ENCODE measurements at places on chromosomes 4 and X.

DNA sequence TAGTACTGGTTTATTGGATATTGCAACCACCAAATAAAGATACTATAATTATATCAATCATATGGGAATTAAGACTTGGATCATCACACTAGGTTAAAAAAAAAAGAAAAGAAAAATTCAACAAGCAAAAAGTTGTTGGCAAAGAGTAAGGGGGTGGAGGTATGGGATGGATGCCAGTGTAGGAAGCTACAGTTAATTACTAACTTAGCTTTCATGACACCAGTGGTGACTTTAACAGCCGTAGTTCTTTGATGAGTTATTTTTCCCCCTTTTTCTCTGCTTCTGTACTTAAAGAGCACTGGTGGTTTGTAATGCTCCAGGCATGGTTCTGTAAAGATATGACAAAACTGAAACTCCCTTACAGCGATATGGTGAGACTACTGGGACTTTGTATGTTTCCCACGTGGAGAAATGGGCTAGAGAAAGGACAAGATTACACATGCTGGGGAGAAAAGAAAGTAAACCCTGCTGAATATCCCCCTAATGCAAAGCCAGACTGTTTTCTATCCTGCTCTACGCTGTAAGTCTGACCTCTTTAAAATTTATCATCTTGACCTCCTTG is 210.8 kb downstream of the SPOCK3 start:
- no peak for DNase-seq

DNA sequence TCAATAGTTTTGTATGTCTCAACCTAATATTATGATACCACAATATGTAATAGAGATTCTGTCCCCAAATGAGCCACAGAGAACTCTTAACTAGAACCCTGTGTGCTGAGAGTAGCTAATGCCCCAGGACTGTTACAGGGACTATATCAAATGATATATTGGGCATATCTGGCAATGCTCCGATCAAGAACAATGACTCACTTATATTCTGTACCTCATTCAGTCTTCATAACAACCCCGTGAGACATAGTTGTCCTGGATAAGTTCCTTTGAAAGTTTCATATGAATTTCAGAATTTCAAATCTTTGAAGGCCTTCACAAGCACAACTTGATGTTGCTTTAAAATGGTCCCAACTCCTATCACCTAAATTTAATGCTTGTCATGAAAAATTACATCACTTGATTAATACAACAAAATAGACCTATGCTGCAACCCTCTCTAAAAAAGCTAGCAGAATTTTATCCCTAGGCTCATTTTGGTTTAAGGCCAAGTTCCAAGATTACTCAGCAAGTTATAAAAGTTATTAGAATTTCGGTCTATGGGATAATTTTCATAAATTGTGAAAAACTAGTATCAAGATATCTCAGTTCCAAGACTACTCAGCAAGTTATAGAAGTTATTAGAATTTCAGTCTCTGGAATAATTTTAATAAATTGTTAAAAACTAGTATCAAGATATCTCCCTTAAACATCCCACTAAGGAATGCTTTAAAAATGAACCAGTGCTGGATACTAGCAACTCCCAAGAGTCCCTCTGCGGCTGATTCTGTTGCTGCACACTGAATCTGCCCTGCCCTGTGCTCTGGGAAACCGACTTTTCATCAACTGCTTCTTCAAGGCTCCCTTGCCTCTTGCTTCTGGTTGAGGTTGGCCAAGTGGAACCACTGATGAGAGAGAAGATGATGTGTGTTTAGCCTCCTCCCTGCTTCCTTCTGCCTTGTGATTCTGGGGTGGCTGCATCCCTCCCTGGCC is 6.0 kb upstream of the ANXA3 start:
- DNase-seq: no peak

GRCh38 chr4:46425775-46426400 is 36.0 kb upstream of the GABRA2 start:
- DNase-seq: no peak

DNA sequence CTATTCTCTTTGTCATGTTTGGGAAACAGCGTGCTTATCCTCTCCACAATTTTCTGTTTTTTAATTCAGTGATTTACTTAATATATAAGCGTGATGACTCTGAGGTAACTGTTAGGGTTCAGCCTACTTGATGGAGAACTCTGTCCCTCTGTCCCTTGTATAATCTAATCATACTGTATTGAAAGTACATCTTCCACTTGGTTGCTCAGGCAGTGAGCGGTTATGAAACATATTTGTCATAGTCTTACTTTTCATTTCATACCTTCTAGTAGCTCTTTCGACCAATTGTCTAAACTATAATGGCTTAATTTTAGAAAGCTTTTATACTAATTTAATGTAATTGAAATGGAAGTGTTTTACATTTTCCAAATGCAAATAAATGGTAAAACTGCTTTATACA is 469.0 kb downstream of the TLL1 start:
- no peak for DNase-seq

DNA sequence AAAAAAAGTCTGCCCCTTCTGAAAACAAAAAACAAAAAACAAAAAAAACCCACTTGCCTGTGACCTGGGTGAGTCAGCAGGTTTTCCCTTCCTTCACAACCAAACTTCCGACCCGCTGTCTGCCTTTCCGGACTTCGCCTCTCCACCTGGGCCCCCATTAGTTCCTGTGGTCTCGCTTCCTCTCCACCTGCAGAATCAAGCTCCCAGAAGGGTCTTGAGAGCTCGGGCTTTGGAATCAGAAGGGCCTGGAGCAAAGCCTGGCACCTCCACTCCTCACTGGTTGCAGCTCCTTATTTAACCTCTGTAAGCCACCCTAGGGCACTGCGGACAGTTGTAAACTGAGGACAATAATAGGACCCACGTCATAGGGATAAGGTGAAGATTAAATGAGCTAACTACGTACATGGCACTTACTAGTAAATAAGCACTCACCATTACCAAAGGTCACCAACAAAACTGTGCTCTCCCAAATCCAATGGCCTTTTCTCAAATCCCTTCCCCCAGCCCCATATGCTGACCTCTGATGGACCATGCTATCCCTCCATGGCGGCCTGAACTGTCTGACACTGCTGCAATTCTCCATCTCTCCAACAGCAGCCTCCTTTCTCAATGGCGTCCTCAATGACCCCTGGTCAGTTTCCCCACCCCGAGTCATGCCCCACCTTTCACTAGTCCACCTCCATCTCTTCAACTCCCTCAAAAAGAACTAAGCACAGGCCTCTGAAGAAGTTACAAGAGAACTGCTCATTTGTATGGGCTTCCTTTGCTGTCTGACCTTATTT is 64.2 kb downstream of the IRF2 start:
- no peak for DNase-seq

DNA sequence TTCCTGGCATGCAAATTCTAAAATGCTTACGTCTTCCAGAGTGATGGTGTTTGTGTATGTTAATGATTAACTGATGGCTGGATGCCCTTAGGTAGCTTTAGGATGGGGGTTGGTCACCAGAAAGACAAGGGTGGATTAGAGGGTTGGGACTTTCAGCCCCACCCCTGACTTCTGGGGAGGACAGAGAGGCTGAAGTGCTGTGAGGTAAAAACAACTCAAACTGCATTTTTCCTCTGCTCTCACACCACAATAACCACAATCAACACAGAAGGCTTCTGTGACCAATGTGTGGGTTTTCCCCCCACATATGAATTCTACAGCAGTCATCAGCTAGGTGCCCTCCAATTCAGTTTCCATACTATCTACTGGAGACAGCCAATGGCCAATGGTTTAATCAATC is 18.7 kb upstream of the DDIT4L start:
- no peak for DNase-seq

- DNase-seq: peak; percentile 31
These were observed 62.8 kb downstream of the FAM9B start for GRCh38 chrX:8971116-8971515.

DNA sequence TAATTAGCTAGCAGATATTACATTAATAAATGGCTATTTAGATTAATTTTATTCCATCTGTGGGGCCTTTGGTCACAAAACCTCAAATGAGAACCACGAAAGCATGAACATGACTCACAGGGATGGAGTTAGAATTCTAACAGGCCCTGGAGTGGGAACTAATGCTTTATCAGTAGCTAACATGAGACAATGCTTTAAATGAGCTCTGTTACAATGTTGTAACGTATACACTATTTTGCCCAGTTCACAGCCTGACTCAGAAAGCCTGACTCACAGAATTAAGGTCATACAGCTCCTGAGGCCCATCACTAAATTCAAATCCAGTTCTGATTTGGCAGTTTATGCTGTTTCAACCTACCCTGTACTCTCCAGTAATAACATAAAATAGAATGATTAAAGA is 23.2 kb downstream of the VEGFC start:
- peak; percentile 79 for DNase-seq

- DNase-seq: no peak
These were observed 382.2 kb upstream of the IGFBP7 start for GRCh38 chr4:57492251-57492878.

DNA sequence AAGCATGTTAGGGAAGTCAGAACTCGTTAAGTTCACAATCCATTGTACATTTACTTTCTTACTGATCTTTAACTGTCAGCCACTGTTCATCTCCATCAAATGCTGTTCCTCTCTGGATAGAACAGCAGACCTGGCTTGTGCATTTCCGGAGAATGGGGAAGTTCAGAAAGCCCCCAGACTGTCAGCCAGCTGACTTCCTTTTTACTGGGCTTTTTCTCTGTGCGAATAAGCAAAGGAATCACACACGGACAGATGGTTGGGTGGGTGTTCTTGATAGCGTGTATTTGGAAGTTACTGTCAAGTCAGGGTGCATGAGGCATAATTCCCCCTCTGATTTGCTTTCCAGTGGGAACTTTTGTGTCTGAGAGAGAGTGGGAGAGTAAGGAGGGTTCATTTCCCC is 56.8 kb downstream of the TSPAN7 start:
- DNase-seq: no peak

DNA sequence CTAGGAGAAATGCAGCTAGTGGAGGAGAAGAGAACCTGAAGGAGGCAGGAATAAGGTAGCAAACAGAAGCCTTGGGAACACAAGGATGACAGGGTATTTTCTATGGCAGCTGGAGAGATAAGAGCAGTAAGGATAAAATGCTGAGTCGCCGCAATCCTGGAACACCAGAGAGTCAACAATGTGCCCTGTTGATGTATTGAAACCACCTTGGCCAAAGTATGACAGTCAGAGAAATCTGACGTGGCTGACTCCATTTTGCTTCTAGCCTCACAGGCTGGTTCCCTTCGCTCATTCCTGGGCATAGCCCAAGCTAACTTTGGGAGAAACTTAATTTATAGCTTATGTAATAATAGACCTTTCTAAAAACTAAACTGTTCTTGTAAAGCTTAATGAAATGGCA is 56.6 kb upstream of the C4orf54 start:
- DNase-seq: no peak

GRCh38 chr4:81377191-81377590 is 94.5 kb downstream of the RASGEF1B start:
- no peak for DNase-seq

Measured in fibroblast of skin of left quadriceps (primary cell).